CD4-positive, alpha-beta T cell (primary cell): ENCODE measurements at places on chromosomes 2 and 18.

GRCh38 chr2:194465641-194466040, 1191.4 kb upstream of the SLC39A10 start:
- DNase-seq, result no peak

DNA sequence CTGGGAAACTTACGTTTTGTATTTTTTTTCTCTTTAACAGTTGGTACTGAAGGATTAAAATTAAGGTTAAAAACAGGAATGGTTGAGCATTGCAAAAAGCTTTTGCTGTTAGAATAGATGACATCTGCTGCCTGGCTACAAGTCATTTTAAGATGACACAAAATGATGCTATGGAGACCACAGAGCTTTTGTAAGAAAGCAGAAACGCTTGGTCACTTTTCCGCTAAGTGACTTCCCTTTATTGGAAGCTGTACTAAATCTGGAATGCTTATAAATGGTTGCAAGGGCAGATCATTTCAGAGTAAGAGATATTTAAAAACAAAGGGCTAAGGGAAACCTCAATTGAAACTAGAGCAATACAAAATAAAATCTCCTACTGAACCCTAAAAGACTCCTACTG, 544.0 kb downstream of the STK39 start:
- no peak for DNase-seq

GRCh38 chr2:7844414-7844965, 837.4 kb upstream of the ID2 start:
- DNase-seq, result no peak

- no peak for DNase-seq
These were observed 69.8 kb downstream of the NEB start for GRCh38 chr2:151664520-151664919.

GRCh38 chr18:48889115-48889941, 61.4 kb downstream of the SMAD7 start:
- no peak for DNase-seq

DNA sequence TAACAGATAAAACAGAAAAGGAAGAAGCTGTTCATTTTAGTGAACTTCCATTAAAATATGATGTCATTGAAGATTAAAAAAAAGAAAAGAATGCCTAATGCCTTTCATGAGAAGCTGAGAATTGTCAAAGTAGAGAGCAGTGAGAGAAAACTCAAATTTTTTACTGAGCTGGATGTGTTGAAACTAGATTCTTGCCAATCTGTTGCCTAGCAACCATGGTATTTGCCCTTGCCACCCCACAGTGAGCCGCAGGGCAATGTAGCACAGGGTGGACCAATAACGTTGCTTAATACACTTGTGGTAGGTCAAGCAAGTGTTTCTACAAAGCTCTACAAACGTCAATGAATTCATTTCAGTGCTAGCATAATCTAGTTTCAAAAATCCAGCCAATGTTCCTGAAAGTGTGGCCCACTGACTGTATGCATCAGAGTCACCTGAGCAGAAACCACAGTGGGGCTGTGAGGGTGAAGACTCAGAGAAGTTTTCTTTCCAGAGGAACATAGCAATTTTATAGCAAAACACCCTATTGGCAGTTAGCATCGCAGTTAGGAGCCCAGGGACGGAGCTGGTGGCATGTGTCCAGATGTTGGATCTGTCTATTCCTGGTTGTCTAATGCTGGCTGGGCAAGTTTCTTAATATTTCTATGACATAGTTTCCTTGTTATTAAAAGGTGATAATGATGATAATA, 132.2 kb downstream of the DOCK10 start:
- DNase-seq, result peak; percentile 66
